Left lobe of liver (tissue), 2 donors: ENCODE measurements at places on chromosomes 11 and 22. TPM values are rescaled to one million over a fixed set of nuclear protein-coding genes. Genes with fewer than 3 reads are reported as not detected.

The SCGB1C1 gene
- not detected for total RNA-seq

The SLC7A4 gene
- total RNA-seq = 0.23 TPM

The LINC01488 gene
- total RNA-seq = 27.5 TPM

The C22orf23 gene
- 0.25 TPM for total RNA-seq

The TOP3B gene
- 24.0 TPM for total RNA-seq

The BMAL1 gene
- 37.0 TPM for total RNA-seq

The TMEM121B gene
- 0.10 TPM for total RNA-seq

The HEPN1 gene
- total RNA-seq = not detected

The C11orf42 gene
- not detected for total RNA-seq

The DEFB131B gene
- not detected for total RNA-seq

The MUC6 gene
- total RNA-seq = 1.0 TPM

The NPAS4 gene
- not detected for total RNA-seq

The PKNOX2 gene
- total RNA-seq = 0.63 TPM

The PLAAT5 gene
- not detected for total RNA-seq
